ENCODE measurements at places on chromosomes 5 and 9.

DNA sequence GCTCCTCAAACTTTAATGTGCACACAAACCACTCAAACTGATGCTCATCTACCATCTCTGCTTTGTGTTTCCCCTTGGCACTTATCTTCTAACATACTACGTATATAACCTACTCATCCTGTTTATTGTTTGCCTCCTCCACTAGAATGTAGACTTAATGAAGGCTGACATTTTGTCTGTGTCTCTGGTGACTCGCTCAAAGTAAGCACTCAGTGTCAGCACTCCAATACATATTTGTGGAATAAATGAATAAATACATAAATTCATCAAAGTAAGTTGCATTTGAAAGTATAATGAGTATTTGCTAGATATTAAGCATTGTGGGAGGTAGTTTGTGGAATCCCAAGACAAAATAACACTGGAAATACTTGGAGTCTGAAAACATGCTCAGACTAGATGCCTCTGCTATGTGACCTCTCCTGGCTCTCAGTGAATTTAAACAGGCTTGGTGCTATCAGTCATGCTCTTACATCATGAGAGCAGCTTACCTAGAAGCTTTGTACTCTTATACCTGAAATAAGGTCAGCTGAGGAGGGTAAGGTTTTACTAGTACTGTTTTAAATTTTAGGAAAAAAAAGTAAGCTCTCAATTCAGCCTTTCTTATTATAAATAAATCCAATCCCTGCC lies 37.0 kb upstream of the RANBP6 start:
- no peak for DNase-seq

GRCh38 chr5:76514713-76515112 lies 108.5 kb downstream of the F2RL2 start:
- no peak for DNase-seq

DNA sequence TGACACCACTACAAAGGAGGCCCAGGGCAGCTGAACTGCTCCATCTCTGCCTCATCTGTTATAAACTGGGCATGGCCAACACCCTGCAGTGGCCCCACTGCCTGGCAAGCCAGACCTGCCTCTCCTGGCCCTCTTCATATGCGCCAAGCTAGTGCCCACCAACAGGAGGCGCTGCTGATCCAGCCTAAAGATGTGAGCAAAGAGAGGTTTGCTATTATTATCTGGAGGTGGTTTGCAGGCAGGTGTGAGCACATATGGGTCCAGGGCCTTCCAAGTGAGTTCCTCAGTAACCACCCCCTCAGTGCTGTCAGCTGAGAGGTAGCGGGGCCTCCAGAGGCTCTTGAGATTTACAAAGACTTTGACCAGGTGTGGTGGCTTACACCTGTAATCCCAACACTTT lies 232.2 kb downstream of the SYK start:
- no peak for DNase-seq

DNA sequence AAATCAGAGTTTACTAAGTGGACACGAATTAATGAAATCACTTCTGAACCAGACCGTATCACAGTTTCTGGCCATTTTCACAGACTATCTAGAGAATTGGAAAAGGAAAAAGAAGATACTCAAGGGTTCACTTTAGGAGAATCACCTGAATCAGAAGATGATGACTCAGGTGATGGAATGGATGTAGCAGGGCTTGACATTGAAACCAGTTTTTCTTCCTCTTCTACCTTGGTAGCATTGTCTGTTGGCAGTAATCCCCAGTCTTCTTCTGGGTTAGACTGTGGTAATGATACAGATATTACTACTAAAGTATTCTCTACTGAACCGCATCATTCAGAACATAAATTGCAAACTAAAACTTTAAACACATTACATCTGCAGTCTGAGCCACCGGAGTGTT lies 38.5 kb downstream of the ICE1 start:
- no peak for DNase-seq

DNA sequence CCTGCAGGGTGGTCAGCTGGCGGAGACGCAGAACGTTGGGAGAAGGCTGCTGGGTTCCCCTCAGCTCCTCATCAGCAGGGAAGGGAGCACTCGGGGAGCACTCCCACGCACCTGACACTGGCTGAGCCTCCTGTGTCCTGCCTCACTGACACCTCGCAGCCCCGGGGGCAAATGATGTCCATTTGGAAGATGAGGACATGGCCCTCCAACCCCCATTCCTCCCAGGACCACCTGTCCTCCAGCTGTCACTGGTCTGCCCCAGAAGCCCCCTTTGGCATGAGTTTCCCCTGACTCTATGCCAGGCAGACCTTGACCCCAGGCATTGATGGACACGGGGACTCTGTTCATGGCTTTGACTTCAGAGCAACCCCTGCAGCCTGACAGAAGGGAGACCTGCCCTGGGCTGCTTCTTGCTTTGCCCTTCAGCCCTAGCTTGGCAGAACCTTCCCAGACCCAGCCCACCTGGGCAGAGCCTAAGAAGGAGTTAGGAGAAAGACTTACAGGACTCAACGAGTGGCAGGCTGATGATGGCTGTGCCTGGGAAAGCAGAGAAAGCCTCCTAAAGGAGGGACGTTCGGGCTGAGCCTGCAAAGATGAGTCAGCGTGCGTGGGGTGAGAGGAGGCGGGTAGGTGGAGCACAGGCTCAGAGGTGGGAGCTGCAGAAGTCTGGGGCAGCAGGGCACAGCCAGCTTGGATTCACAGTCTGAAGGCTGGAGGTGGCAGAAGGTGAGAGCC lies 90.6 kb downstream of the LMX1B start:
- DNase-seq: peak; percentile 34

DNA sequence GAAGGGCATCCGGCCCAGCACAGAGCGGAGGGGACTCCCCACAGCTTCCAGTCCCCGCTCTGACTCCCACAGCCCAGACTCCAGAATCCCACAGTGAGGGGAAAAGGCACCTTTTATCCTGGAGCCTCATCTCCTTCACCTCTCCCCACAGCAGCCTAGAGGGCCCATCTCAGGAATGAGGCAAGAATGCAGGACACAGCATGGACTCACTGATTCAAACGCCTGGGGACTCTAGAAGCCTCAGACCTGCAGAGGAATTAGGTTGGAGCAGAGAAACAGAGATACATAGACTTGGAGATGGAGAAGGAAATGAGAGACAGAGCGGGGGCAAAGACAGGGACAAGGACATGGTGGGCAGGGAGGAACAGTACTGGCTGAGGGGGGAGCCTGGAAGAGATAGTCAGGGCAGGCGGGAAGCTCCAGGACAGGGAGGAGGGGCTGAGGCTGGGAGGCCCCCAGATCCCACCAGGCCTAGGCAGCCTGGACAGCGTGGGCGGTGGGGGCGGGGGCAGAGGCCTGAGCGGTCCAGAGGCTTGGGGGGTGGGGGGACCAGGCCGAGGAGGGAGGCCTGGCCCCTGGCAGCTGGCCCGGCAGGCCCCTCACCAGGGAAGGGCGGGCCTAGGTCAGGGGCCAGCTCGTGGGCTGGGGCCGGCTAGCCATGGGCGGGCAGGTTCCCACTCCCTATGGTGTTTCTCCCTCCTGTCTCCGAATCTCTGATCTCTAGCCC lies 15.8 kb downstream of the CNTFR start:
- DNase-seq: no peak

DNA sequence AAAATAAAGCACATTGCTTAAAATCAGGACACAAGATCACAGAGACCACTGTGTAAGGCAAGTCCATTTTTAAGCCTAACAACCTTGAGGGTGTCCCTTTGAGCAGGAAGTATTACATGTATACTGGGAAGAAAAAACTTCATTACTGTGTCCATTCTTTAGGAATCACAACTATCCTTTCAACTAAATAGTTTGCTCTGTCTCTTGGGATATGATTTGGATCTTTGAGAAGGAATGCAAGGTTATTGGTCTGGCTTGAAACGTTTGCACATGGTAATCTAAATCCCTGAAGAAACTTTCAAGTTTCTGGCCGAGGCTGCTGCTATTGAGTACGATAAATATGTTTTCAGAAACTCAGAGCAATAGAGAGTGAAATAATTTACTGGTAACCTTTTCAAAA lies 923.0 kb upstream of the SEMA6A start:
- DNase-seq: no peak

- no peak for DNase-seq
Observed at GRCh38 chr5:66810848-66811261, 214.7 kb downstream of the MAST4 start.

DNA sequence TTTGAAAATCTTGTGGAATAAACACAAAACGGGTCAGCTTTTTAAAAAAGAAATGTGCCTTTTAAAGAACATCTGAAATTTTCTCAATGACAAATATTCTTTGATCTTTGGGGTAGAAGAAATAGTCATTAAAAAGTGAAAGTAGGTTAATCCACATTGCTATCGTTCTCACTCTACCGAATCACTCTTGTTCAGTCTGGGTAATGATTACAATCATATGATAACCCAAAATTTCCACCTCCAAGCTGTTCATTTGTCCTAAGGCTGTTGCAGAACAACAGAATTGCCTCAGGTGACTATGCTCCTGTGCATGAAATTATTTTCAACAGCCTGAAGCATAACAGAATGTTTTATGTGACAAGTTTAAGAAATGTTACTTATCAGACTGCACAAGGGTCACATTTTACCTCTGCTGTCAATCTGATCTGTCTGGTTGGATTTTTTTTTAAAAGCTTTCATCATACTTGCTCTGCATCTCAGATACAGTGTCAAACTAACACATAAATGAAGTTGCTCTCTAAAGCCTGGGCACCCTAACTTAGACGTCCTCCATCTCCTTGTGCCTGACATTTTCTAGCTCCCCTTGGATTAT lies 227.3 kb downstream of the LURAP1L start:
- DNase-seq: no peak

- DNase-seq: no peak
Observed at GRCh38 chr5:137190031-137190430, 309.1 kb downstream of the SPOCK1 start.

DNA sequence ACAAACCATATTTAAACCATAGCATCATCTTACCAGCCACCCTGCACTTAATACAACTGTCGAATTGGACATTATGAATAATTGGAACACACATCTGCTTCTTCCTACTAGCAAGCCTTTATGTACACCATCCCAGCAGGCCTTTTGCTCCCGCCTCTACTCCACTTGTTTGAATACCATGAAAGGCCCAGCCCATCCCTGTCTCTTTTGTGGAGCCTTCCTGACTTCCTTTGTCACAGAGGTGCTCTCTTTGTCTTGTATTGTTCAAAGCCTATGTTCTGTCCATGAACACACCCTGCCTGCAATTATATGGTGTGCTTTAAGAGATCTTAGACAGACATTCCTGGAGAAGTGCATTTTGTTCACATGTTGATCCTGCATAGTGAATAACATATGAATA lies 465.7 kb downstream of the DIRAS2 start:
- DNase-seq: no peak
